Testis (tissue), 5 donors: ENCODE measurements at places on chromosomes 7 and 10. TPM values are rescaled to one million over a fixed set of nuclear protein-coding genes. Genes with fewer than 3 reads are reported as not detected.

The CDNF gene
- total RNA-seq = 10.0 TPM

The BET1 gene
- total RNA-seq = 28.3 TPM

The GARIN1A gene
- total RNA-seq = 12.0 TPM

GRCh38 chr7:18265611-18266281 lies 229.8 kb upstream of the HDAC9 start:
- DNase-seq = no peak

GRCh38 chr7:71885487-71885886 lies 526.7 kb downstream of the CALN1 start:
- no peak for DNase-seq

DNA sequence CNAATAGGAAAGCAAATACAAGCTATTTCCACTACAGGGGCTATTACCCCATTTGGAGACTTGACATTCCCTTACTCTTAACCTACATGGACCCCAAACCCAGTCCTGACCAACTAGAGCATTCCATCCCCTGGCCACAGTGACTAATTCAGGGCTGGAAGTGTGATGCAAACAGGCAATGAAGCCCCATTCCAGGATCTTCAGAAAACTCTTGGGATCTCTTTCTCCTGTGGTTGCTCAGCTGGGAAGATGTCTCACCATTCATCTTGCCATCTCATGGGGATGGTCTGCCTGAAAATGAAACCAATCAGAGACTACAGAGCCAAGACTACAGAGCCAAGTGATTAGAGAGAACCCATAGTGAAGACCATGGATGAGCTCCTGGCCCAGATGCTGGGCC lies 206.2 kb downstream of the ZNF365 start:
- no peak for DNase-seq

The CYP2C19 gene
- total RNA-seq = 0.24 TPM

The CHN2 gene
- 27.4 TPM for total RNA-seq

The GNGT1 gene
- total RNA-seq = not detected
